GM20000 (cell line): ENCODE measurements at places on chromosomes 3 and 15.

DNA sequence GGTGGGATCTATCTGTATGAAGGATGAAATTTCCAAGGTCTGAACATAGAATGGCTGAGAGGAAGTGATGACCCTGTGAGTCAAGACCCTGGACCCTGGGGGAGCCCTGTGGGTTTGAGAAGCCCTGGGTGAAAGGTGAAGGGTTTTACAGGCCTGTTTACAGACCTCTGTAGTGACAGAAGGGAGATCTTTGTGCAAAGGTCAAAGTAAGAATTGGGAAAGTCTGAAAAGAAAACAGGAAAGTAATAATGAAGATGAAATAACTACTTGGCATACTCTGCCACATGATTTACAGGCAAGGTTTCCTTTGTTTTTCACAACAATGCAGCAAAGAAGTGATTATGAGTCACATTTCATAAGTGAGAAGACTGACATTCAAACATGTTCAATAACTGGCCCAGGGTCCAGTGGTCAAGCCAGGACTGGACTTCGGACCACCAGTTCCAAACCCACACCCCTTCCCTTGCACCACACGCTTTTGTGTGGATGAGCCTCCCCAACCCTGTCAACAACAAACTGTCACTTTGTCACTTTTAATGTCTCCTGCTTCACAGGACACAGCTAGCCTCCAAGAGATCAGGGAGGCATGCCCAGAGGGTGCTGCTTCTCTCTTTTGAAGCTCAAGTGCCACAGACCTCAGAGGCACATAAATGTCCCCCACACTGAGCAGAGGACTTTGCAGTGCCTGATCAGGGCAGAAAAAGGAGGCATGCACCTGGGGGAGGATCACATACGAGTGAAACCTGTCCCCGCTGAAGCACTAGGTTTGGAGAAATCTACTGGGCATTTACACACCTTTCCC lies 21.5 kb downstream of the CD86 start:
- no peak for DNase-seq

- DNase-seq, result peak; percentile 69
These were observed 55.2 kb downstream of the PGPEP1L start for GRCh38 chr15:98952381-98952803.

DNA sequence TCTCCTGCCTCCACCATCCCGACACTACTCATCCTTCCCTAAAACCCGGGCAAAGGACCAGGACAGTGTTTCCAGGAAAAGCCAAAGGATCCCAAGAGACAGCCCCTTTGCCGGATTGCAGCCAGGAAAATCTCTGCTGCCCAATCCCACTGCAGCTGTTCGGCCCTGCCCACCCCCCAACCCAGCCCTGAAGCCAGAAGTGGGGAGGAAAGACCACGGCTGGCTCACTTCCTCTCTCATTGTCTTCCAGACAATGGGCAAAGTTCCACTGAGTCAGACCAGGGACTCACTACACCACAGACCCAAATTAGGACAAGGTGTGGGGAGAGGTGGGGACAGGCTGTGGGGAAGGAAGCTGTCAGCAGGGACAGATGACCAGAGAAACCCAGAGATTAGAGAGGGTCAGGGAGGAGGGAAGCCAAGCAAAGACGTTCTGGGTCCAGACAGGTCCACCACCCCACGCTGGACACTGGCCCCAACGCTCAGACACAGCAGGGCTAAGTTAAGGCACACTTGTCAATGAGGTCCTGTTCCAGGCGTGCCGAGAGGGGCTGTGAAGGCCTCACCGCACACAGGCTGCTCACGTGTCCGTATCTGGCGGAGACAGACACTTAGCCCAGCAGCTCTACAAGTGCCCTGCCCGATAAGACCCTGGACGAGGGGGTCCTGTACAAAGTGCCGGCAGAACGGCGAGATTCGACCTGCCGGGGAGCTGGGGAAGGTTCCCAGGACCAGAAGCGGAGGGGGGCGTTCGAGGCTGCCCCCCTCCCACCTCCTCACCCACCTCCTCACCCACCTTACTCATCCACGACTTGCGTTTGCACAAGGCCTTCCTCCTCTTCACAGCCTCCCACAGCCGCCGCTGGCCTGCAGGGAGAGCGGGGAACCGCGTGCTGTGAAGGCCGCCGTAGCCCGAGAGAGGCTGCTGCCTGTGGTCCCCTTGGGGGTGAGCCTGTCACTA lies 21.9 kb downstream of the TNK2 start:
- no peak for DNase-seq

- DNase-seq, result no peak
These were observed 5.7 kb downstream of the CISH start for GRCh38 chr3:50605901-50606326.

GRCh38 chr15:40190591-40190990 lies 29.7 kb downstream of the BUB1B start:
- no peak for DNase-seq

- DNase-seq, result no peak
These were observed 130.1 kb upstream of the PRICKLE2 start for GRCh38 chr3:64355401-64355807.

DNA sequence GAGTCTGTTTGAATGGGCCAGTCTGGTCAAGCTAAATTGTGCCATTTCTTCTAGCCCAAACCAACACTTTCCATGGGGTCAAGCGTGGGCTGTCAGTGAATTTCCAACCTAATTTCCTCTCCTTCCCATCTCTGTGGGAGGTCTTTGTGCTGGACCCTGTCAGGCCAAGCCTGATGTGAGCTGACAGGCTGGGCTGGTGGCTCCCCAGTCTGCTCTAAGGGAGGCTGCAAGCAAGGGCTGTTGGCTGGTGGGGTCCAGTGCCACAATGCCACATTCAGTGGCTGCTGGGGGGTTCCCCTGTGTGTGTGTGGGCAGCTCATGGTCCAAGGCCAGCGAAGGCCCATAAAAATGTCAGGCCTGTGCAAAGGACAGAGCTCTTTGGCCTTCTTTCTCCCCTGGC lies 216.1 kb downstream of the OPA1 start:
- DNase-seq, result no peak

- no peak for DNase-seq
These were observed 112.4 kb downstream of the ADCY5 start for GRCh38 chr3:123336441-123336851.

GRCh38 chr3:110814170-110815007 lies 257.2 kb upstream of the NECTIN3 start:
- no peak for DNase-seq

- no peak for DNase-seq
These were observed 228.5 kb downstream of the ARPP21 start for GRCh38 chr3:35867791-35868190.

- no peak for DNase-seq
These were observed 291.6 kb downstream of the IL20RB start for GRCh38 chr3:137249311-137249940.

DNA sequence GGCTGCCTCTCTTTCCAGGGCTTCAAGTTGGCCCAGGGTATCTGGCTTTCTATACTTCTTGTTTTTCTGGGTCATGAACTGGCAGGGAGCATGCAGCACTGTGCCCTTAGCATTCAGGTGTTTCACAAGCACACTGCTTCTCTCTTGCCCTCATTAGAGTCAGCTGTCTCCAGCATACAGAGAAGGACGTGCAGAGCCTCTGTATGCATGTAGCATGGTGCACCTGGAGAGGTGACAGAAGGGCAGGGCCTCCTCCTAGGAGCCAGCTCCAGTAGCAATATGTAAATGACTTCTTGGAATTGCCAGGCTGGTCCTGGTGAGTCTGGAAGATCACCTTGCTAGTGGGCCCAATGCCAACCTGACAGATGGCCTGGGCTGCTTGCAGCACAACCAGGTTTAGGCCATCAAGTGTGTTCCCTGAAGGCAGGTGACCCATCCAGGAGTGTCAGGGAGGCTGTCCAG lies 44.8 kb upstream of the ATP2C1 start:
- DNase-seq, result no peak

- DNase-seq, result no peak
These were observed 75.1 kb downstream of the ATP10A start for GRCh38 chr15:25787855-25788520.
